ENCODE measurements at places on chromosomes 5 and 9. TPM values are rescaled to one million over a fixed set of nuclear protein-coding genes. Genes with fewer than 3 reads are reported as not detected.

Gene TMEM215
- not detected for total RNA-seq

Gene AK8
- 0.37 TPM for total RNA-seq

Gene ZNF618
- total RNA-seq: 7.5 TPM

Gene CDC25C
- total RNA-seq: 1.1 TPM

Gene CDKN2B-AS1
- 4.8 TPM for total RNA-seq

Gene CER1
- not detected for total RNA-seq

Gene RXRA
- 11.4 TPM for total RNA-seq

All from smooth muscle cell of bladder (primary cell).